ENCODE measurements at places on chromosomes 4 and X.

GRCh38 chrX:16718824-16719333, 533 bp upstream of the SYAP1 start:
- no peak for DNase-seq

GRCh38 chr4:25098964-25099891, 61.0 kb downstream of the SEPSECS start:
- DNase-seq: no peak

DNA sequence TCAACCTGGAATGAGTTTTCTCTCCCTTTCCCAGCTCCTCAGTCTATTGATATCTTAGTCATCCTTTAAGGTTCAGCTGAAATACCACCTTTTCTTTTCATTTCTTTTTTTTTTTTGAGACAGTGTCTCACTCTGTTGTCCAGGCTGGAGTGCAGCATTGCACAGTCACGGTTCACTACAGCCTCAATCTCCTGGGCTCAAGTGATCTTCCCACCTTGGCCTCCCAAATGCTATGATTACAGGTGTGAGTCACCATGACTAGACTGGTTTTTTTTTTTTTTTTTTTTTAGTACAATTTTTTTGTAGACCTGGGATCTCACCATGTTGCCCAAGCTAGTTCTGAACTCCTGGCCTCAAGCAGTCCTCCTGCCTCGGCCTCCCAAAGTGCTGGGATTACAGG, 28.9 kb downstream of the AFF1 start:
- no peak for DNase-seq

- DNase-seq: no peak
These were observed 13.6 kb downstream of the SLC25A6 start for GRCh38 chrX:1378306-1378759.

DNA sequence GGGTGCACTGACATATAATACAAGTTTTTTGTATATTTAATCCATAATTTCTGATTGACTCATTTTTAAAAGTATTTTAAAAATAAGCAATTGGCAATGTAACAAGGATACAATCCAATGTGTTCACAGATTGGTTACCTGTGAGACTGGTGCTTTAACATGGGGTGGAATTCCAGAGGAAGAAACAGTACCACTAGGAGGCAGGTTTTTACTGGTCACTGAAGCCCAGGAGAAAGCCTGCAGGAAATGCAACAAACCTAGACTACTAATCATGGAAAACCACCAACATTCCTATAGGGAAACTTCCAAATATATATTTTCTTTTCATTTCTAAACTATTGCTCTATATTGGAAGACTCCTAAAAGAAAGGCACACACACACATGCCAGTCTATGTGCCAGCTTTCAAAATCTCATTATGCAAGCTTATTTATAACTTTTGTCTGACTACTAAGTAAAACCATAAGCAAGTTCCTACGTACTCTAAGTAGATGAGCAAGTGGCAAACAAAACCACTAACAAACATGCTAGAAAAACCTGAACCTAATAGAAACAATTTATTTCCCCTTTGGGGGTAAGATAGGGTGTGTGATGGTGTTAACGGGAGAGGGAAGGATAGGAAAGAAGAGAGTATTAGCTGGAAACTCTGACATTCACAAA, 19.2 kb downstream of the G3BP2 start:
- no peak for DNase-seq

- no peak for DNase-seq
These were observed 24.7 kb downstream of the CYP2U1 start for GRCh38 chr4:107956011-107956410.

GRCh38 chrX:71143508-71143907, 1.1 kb upstream of the NLGN3 start:
- DNase-seq: no peak

- DNase-seq: no peak
These were observed 306.1 kb upstream of the TAPT1 start for GRCh38 chr4:16532240-16532970.

GRCh38 chr4:138348055-138348454, 105.9 kb upstream of the SLC7A11 start:
- DNase-seq: no peak

GRCh38 chr4:87541956-87542709, 13.0 kb upstream of the SPARCL1 start:
- no peak for DNase-seq

GRCh38 chrX:33149085-33149484, 62.3 kb downstream of the DMD start:
- no peak for DNase-seq

- DNase-seq: no peak
These were observed 105.5 kb downstream of the TMEM164 start for GRCh38 chrX:110108381-110108821.

GRCh38 chrX:64265265-64265664, 34.9 kb upstream of the ASB12 start:
- no peak for DNase-seq

- no peak for DNase-seq
These were observed 18.4 kb downstream of the CCKAR start for GRCh38 chr4:26471890-26472289.

DNA sequence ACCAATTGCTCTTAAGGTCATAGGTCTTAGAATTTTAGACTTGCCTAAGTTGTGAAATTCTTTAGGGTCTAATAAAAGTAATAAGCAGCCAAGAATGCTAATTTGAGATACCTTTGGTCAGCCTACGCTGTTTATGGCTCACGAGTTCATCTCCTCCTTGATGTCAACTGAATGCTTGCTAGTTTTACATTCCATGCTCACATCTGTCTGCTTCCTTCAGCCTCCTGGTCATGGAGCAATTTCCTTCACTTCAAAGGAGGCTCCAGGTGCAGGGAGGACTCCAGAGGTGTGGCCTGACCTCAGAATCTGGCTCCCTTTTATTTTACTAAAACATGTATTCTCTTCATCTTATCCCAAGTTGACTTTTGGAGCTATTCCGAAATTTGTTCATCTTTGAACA, 23.3 kb upstream of the LNX1 start:
- no peak for DNase-seq

GRCh38 chrX:14837155-14837554, 35.7 kb downstream of the FANCB start:
- no peak for DNase-seq

DNA sequence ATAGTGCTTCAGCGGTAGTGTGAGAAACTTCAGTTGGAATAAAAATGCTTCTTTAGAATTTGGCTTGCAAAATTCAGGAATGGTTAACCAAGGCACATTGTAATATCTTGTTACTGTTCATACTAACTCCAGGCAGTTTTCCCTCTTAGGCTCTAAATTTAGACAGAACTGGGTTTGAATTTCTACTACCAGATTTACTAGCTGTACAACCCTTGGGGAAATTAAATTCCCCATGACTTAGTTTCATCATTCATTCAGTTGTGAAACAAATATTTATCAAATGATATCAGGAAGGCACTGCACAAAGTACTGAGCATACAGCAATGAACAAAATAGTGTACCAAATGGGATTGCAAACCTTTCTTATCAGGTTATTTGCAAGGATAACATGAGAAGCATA, 135.0 kb upstream of the IL15 start:
- DNase-seq: no peak

DNA sequence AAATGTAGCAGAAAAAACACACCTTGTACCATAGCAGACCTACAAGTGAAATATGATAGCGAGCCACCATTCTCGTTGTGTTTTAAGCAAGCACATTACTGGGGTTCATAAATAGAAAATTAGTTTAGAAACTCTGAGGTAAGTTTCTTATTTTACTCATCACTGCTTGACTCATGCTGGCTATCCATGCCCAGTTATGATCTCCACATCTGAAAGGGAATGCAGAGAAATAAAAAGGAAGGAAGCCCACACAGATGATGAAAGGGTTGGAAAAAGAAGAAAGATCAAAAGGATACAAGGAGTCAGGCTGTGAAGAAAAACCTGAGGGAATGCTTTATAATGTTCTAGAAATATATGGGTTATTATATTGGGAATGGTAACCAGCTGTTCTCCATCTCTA, 54.5 kb downstream of the CAMK2D start:
- DNase-seq: no peak

DNA sequence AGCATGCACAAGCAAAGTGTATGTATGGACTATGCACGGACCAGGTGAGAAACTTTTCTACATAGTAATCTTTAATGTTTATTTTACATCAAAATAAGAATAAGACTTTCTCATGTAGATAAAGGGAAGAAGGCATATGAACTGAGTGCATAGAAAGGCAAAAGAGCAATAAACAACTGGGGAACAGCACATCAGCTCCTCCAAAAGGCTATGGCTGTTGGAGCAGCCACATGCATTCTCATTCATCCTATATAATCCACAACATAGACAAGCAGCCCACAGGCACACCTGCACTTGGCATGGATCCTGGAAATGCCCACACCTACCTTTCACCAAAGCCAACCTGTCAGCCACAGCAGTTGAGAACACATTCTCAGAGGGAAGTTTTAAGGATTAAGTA, 586.9 kb upstream of the INTU start:
- no peak for DNase-seq

DNA sequence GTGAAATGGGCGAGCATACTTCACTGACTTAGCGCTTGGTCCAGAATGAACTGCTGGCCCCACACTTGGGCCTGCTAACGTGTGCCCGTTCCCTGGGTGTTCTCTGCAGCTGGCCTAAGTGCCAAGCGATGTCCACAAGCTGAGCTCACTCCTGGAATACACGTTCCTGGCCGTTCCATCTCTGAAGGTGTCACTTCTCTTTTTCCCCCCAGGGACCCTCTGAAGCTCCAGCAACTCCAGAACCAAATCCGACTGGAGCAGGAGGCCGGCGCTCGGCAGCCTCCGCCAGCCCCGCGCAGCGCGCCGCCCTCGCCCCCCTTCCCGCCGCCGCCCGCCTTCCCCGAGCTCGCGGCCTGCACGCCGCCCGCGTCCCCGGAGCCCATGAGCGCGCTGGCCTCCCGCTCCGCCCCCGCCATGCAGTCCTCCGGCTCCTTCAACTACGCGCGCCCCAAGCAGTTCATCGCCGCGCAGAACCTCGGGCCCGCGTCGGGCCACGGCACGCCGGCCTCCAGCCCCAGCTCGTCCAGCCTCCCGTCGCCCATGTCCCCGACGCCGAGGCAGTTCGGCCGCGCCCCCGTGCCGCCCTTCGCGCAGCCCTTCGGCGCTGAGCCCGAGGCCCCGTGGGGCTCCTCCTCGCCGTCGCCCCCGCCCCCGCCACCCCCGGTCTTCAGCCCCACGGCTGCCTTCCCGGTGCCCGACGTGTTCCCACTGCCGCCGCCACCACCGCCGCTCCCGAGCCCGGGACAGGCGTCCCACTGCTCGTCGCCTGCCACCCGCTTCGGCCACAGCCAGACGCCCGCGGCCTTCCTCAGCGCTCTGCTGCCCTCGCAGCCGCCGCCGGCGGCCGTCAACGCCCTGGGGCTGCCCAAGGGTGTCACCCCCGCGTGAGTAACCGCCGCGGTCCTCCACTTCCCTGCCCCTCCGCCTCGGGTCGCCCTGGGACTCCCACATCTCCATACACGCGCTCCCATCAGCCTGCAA, 132.3 kb downstream of the CBR4 start:
- peak; percentile 17 for DNase-seq

- DNase-seq: peak; percentile 25
These were observed 612 bp downstream of the CPLX1 start for GRCh38 chr4:825063-825970.
